Astrocyte (in vitro differentiated cells and primary cell): ENCODE measurements at places on chromosomes 2 and 18. TPM values are rescaled to one million over a fixed set of nuclear protein-coding genes. Genes with fewer than 3 reads are reported as not detected.

DNA sequence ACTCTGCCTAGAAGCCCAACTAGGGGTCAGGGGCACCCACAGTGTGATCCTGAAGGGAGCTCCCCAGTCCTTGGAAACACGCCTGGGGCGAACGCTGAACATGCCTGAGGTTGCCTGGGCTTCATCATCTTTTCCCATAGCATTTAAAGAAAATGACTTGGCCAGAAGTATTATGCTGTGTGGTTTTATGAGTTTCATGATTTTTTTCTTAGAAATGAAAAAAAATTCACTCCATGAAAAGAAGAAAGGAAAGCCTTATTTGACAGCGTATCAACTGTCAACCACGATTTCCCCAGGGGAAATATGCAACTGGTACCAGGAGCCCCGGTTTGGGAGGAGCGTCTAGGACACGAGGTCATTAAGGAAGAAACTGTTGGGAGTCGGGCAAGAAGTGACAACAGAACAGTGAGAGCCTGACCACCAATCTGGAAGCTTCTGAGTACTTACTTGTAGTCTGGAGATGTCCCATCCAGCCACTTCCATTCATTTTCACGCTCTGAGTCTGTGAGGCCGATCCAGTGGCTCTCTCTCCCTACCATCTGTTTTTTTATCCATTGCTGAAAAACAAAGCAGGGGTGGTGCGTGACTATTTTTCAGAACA lies 63.5 kb upstream of the THOC1 start:
- H3K4me3 ChIP-seq = no peak overlapping the region
- H3K27ac ChIP-seq = no peak overlapping the region
- peaks cover 8% of the 10 kb centered on the region for H3K27me3 ChIP-seq
- no peaks in the 10 kb centered on the region for H3K4me1 ChIP-seq

DNA sequence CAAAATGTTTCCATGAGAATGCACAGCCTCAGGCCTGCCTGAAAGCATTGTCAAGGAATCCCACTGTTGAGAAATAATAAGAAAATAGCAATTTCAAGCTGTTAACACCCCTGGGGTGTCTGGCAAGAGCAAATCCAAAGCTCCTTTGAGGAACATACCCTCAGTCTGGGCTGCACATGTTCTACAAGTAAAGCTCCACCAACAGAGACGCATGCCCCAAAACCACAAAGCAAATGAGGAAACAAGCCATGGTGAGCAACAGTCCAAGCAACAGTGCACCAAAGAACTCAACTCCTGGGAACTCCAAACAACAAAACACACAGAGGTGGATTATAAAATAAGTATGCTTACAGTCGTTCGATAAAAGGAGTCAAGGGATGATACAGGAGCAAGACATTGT lies 40.3 kb downstream of the CYP27C1 start:
- peaks cover 5% of the 10 kb centered on the region for H3K4me1 ChIP-seq
- no peak overlapping the region for H3K4me3 ChIP-seq
- no peak overlapping the region for H3K27ac ChIP-seq
- DNase-seq = no peak

GRCh38 chr2:71783815-71784214 lies 330.5 kb downstream of the DYSF start:
- H3K36me3 ChIP-seq = no peaks in the 10 kb centered on the region
- no peak overlapping the region for H3K4me3 ChIP-seq
- no peak overlapping the region for H3K27ac ChIP-seq
- peaks cover 9% of the 10 kb centered on the region for H3K27me3 ChIP-seq
- DNase-seq = no peak
- H3K4me1 ChIP-seq = peaks cover 21% of the 10 kb centered on the region

GRCh38 chr2:224359569-224359968 lies 42.3 kb downstream of the FAM124B start:
- no peak overlapping the region for H3K4me3 ChIP-seq
- peaks cover 2% of the 10 kb centered on the region for H3K27me3 ChIP-seq
- no peak overlapping the region for H3K27ac ChIP-seq
- H3K4me1 ChIP-seq = no peaks in the 10 kb centered on the region
- no peak for DNase-seq

DNA sequence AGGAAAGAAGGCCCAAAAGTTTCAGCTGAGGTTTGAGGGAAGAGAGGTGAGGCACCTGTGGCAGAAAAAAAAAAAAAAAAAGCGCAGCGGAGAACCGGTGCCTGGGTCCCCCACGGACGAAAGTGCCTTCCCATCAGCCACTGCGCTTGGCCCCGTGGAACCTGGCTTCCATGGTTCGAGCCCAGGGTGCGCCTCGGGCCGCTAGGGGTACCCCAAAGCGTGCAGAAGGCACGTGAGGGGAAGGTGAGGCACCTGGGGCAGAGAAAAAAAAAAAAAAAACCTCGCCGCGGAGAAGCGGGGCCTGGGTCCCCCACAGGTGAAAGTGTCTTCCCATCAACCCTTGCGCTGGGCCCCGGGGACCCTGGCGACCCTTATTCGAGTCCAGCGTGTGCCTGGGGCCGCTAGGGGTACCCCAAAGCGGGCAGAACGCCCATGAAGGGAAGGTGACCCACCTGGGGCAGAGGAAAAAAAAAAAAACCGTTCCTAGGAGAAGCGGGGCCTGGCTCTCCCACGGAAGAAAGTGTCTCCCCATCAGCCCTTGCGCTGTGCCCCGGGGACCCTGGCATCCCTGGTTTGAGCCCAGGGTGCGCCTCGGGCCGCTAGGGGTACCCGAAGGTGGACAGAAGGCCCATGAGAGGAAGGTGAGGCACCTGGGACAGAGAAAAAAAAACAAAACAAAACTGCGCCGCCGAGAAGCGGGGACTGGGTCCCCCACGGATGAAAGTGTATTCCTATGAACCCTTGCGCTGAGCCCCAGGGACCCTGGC lies 228.6 kb downstream of the CCDC74A start:
- H3K27ac ChIP-seq = no peak overlapping the region
- H3K36me3 ChIP-seq = no peaks in the 10 kb centered on the region
- H3K4me1 ChIP-seq = no peaks in the 10 kb centered on the region
- no peaks in the 10 kb centered on the region for H3K27me3 ChIP-seq
- no peak overlapping the region for H3K4me3 ChIP-seq

The ZNF521 gene
- total RNA-seq = 43.0 and 48.0 TPM in 2 replicates
